ENCODE measurements at places on chromosomes 16 and 17.

DNA sequence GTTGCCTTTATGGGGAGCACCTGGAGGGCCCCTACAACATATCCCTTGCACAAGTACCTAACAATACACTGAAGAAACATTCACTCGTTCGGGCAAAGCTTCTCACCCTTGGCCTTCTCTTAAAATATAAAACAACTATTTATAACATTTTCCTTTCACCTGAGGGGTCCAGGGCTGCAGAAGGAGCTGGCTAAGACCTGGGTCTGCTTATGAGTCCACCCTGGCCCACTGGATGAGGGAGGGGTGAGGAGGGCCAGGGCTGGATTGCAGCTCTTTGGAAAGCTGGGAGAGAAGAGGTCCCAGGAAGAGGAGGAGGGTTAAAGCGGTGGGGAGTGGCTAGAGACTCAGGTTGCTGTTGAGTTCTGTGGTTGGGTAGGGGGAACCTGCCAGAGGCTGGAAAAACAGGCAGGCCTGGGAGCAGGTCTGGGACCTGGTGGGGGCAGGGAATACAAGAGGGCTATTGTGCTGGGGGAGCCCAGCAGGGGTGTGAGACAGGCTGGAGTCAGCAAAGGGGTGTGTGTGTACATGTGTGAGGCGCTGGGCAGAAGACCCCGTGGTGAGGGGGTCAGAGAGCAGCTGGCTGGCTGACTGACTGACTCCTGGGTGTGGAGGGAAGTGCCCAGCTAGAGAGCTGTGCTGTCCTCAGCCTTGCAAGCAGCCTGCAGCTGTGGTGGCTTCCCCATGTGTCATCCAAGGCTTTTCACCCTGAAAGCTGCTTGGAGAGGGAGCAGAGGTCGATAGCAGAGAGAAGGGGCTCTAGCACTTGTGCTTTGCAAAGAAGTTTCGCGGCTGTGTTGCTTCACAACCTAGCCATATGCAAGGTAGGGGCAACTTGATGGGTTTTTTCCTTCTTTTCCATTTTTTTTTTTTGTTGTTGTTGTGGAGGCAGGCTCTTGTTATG, 10.2 kb upstream of the MRC2 start:
- H3K27ac ChIP-seq = no peak overlapping the region
- H3K4me1 ChIP-seq = no peaks in the 10 kb centered on the region
- no peak for DNase-seq
- H3K27me3 ChIP-seq = no peaks in the 10 kb centered on the region
- no peak overlapping the region for H3K4me3 ChIP-seq

DNA sequence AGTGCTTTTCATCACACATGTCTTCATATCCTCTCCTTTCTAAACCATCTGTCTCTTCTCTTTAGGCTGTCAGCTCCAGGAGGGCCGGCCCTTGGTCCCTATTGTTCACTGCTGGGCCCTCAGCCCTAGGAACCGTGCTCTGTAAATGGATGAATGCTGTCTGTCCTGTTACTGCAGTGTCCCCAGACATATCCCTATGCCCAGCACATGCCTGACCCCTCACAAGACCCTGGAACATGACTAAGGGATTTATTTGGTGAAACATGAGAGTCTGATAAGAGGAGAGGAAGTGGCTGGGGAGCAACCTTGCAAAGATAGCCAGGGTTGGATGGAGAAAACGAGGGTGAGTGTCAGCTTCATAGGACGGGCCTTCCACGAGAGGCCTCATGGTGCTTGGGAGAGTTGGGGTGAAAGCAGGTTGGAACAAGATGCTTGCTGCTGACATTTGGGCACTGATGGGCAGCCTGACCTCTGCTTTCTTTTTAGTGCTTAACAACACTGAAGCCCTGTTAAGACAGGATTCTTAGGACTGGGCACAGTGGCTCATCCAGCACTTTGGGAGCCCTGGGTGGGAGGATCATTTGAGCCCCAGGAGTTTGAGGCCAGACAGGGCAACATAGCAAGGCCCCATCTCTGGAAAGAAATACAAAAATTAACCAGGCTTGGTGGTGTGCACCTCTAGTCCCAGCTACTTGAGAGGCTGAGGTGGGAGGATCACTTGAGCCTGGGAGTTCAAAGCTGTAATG, 39.0 kb downstream of the ABCC1 start:
- H3K4me3 ChIP-seq = no peak overlapping the region
- no peaks in the 10 kb centered on the region for H3K4me1 ChIP-seq
- H3K36me3 ChIP-seq = no peaks in the 10 kb centered on the region
- peak overlapping the region; percentile 25 for H3K27ac ChIP-seq

DNA sequence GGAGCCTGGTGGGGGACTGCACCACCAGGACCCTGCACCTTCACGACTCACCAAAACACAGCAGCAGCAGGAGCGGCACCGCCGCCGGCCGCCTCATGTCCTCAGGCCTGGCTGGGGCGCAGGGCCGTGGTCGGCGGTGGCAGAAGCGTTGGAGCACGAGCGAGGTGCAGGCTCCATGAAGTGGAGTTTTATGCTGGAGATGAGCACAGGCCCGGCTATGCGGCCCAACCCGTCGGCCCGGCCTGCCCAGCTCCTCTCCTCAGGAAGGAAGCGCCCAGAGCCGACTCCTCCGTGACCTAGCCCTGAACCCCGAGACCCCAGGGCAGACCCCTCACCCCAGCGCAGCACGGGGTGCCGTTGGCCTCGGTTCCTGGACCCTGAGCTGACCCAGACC, at the start of gene PRSS27:
TSS of gene PRSS27 (minus strand) at position 161 of the 394 bp plus-strand sequence. CDS start at position 97, 64 bp downstream.
- DNase-seq = no peak
- H3K36me3 ChIP-seq = no peaks in the 10 kb centered on the region
- H3K27ac ChIP-seq = peak within 1 kb of the TSS; percentile 92
- H3K4me1 ChIP-seq = peaks cover 22% of the 10 kb centered on the region
- H3K27me3 ChIP-seq = no peaks in the 10 kb centered on the region
- H3K4me3 ChIP-seq = peak within 1 kb of the TSS; percentile 68

DNA sequence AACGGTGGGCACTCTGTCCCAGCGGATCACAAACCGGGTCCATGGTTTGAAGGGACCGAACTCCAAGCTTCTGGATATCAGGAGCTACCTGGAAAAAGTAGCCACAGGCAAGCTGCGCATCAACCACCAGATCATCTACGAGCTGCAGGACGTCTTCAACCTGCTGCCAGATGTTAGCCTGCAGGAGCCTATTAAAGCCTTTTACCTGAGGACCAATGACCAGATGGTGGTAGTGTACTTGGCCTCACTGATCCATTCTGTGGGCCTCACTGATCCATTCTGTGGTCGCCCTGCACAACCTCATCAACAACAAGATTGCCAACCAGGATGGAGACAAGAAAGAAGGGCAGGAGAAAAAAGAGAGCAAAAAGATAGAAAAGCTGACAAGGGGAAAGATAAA, 6.3 kb upstream of the CEP112 start:
- H3K4me1 ChIP-seq = no peaks in the 10 kb centered on the region
- H3K27ac ChIP-seq = no peak overlapping the region
- no peak overlapping the region for H3K4me3 ChIP-seq
- H3K36me3 ChIP-seq = no peaks in the 10 kb centered on the region
- no peaks in the 10 kb centered on the region for H3K27me3 ChIP-seq
- DNase-seq = no peak

DNA sequence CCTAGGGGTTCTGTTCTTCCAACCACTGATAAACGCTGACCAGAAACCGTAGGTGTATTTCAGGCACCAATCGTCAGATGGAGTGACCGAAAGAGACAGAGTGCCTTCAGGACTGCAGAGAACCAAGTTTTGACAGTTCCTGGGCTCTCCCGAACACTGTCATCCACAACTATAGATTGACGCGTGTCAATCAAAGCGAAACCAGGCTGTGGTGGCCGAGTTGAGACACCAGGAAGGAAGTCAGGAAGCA, 11.9 kb upstream of the AURKB start:
- no peaks in the 10 kb centered on the region for H3K4me1 ChIP-seq
- H3K27me3 ChIP-seq = no peaks in the 10 kb centered on the region
- H3K4me3 ChIP-seq = peak overlapping the region; percentile 76

- DNase-seq = no peak
- H3K4me1 ChIP-seq = no peaks in the 10 kb centered on the region
- peak within 1 kb of the TSS; percentile 64 for H3K4me3 ChIP-seq
- no peaks in the 10 kb centered on the region for H3K36me3 ChIP-seq
Measured at GRCh38 chr16:3036726-3037315, at the start of gene BICDL2. BICDL2 (minus strand) TSS chr16:3036944; CDS start chr16:3035496, 1,448 bp downstream.

DNA sequence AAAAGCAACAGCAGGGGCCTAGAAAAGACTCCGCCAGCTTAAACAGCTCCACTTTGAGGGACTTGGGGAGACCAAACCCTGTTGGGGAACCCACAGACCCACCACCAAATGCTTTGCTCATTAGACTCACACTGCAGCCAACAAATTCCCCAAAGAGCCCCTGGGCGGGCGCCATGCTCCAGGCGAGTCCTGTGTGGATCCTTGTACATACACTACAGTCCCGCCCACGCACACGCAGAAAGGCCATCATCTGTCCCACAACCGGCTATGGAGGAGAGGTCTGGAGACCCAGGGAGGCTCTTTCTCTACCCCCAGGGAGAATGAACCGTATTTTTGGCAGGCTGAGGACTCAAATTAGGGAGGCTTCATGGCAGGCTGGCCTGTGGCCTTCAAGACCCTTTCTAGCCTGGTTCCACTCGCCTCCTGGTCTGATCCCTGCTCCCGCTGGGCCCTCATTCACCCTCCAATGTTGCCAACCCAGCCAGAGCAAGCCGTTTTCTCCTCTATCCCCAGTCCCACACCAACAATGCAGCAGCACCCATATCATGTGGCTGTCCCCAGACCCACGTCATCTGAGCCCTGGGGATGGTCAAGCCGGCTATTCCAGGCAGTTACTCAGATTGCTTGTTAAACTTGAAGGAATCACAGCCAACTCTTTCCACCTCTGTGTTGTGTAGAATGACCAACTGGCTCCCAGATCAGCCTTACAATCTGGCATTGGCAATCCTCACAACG, 27.2 kb downstream of the ZNF423 start:
- no peaks in the 10 kb centered on the region for H3K27me3 ChIP-seq
- H3K4me3 ChIP-seq = no peak overlapping the region
- no peak for DNase-seq
- H3K36me3 ChIP-seq = no peaks in the 10 kb centered on the region

GRCh38 chr17:67467500-67468455, 90.7 kb downstream of the PITPNC1 start:
- no peaks in the 10 kb centered on the region for H3K27me3 ChIP-seq
- no peaks in the 10 kb centered on the region for H3K36me3 ChIP-seq
- H3K4me1 ChIP-seq = no peaks in the 10 kb centered on the region
- no peak for DNase-seq
- H3K4me3 ChIP-seq = no peak overlapping the region
- H3K27ac ChIP-seq = no peak overlapping the region

- H3K36me3 ChIP-seq = no peaks in the 10 kb centered on the region
- no peaks in the 10 kb centered on the region for H3K27me3 ChIP-seq
- peaks cover 23% of the 10 kb centered on the region for H3K4me1 ChIP-seq
Measured at GRCh38 chr16:85615852-85616606, 2.9 kb downstream of the GSE1 start.

DNA sequence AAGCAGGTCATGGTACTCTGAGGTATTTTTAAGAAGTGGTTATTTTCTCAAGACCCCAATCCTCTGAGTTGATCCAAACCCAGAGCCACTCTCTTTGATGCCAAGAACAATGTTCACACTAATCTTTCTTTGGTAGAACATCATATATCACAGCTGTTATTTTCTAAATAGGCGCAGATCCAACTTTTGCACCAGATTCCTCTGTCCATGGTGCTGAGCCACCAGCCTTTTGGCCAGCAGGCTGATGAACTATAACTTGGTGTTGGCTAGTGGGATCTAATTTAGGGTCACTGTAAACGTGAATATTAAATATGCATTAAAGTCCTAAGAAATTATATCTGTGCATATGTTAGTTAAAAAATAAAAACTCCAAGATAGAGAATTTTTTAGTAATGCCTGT, 7.0 kb upstream of the ZKSCAN2 start:
- H3K4me3 ChIP-seq = no peak overlapping the region
- no peaks in the 10 kb centered on the region for H3K36me3 ChIP-seq
- DNase-seq = no peak

DNA sequence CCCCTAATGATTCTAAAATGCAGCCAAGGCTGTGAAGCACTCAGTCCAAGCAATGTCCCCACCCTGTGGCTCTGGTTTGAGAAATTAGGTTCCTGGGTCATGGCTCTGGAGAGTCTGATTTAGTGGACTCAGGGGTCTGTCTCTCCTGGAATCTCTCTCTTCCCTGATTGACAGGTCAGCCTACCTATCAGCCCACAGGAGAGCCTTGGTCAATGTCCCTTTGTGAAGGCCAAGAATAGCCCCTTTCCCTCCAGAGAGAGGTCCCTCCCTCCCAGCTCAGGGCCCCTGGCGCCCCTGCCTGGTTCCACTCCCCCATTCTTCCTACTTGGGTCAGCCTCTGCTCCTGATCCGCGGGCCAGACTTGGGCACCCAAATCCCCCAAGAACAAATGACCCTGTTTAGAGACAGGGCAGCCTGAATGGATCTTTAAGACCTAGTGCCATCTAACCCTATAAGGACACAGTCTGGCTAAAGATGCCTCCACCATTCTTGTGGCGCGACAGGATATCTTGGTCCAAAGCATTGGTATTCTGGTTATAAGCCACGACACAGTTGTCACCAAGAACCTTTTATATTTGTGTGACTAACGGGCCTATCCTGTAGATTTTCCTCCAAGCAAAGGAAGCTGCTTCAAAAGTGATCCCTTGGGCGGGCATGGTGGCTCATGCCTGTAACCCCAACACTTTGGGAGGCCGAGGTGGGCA, 38.3 kb upstream of the PRSS54 start:
- DNase-seq = no peak
- no peaks in the 10 kb centered on the region for H3K27me3 ChIP-seq
- H3K36me3 ChIP-seq = no peaks in the 10 kb centered on the region
- no peak overlapping the region for H3K4me3 ChIP-seq

DNA sequence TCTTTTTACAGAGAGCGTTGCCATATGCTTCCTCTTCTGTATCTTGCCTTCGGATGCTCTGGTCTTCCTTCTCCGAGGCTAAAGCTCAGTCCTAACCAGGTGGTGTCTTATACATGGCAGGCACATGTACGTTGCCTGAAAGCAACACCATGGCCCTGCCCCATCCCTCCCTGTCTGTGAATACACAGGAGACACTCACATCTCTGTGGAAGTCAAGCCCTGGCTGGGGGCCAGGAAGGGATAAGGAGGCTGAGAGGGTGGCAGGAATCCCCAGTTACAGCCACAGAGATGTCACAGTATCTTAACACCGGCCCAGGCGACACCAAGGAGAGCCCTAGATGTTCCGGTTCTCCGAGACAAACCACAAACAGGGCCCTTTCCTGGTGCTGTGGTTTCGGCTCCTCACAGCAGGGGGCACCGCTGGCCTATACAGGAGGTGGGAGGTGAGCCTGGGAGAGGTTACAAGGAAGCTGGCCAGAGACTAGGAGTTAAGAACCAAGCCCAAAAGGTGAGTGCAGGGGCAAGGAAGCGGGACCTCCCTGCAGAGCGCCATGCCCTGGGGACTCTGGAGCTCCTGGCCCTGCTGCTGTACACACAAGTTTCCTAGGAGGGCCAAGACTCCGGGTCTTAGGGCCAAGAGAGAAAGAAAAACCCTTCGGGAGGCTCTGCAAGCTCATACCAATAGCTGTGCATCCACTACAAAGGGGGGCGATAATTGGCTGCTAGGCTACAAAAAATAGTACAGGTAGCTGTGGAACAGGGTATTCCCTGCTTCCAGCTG, 41.7 kb downstream of the SRL start:
- no peak overlapping the region for H3K4me3 ChIP-seq
- peak overlapping the region; percentile 45 for H3K27ac ChIP-seq
- no peaks in the 10 kb centered on the region for H3K4me1 ChIP-seq
- H3K36me3 ChIP-seq = no peaks in the 10 kb centered on the region

- no peak for DNase-seq
- no peak overlapping the region for H3K4me3 ChIP-seq
- H3K27me3 ChIP-seq = no peaks in the 10 kb centered on the region
- no peak overlapping the region for H3K27ac ChIP-seq
Measured at GRCh38 chr17:29847527-29848400, 82.3 kb downstream of the SSH2 start.
